Stimulated activated CD8-positive, alpha-beta memory T cell treated with anti-CD3 and anti-CD28 coated beads, Interleukin-15, amount 100 ng/mL, for 4 hours (primary cell): ENCODE measurements at places on chromosomes 4 and X.

- DNase-seq: no peak
Observed at GRCh38 chrX:13649838-13650237, 3.1 kb upstream of the TCEANC start.

GRCh38 chr4:156976147-156976546, 4.5 kb upstream of the PDGFC start:
- DNase-seq: no peak

DNA sequence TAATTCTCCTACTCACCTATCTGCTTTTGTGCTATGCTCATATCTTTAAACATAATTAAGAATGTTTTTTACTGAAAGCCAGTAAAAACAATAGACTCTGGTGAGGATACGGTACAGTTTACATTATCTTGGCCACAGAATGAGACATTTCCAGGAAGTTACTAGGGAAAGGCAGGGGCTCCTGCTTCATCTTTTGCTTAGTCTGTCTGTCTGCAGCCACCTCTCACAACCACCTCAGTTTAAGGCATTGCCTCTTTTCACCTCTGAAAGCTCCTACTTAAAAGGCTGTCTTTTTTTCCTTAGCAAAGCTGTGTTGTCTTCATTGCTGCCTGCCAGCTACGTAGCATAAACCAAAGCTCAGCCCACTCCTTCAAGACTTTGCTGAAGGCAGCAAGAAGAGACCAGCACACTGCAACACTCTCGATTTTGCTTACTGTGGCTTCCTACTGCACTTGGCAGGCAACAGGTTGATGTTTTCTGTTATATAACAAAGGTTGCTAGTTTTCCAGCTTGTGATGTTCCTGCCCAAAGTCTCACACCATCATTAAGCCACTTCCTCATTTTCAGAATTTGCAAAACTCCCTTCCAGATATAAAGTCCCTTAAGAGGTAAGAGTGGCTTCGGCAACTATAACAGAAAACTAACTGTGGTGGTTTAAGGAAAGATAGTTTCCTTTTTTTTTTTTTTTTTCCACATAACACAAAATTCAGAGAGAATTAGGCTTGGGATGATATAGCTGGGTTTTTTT, 432.9 kb downstream of the GRXCR1 start:
- no peak for DNase-seq

DNA sequence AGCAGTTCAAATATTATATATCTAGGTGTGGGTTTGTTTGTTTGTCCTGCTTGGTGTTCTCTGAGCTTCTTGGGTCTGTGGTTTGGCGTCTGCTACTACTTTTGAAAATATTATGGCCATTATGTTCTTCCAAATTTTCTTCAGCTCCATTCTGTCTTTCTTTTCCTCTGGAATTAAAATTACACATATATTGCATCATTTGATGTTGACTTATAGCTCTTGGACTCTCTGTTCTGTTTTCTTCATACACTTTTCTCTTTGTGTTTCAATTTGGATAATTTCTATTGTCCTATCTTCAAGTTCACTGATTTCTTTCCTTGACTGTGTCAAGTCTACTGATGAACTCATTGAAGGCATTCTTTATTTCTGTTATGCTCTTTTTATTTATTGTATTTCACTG, 65.2 kb upstream of the ZNF81 start:
- no peak for DNase-seq

GRCh38 chr4:99998062-99998867, 48.2 kb upstream of the H2AZ1 start:
- no peak for DNase-seq

GRCh38 chr4:56183344-56183959, 203.8 kb downstream of the AASDH start:
- DNase-seq: no peak

DNA sequence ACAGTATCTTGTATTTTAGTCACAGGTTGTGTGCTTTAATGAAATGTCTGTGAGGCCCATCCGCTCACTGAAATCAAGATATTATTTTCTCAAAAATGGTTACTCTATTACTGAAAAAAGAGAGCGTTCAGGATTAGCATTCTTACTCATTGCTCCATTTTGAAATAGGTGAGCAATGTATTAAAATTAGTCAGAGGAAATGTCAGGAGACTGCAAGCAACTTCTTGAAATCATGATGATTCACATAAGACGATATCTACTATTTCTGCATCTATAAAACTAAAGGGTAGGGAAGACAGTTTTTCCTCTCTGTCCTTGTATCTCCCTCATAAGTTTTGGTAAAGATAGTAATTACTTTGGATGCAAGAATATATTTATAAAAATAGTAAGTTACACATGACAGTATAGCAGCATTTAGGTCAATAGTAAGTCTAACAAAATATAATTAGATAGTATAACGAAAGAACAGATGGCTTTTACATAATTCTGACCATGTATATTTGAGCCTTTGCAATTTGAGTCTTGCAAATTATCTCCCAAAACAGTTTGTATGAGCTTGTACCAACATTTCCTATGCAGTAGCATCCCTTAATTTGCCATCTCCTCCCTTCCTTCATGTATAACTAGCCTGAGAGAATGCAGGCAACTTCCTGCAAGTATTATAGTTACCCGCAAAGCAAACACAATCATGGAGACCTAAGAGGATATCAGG, 937.8 kb downstream of the PCDH7 start:
- no peak for DNase-seq

DNA sequence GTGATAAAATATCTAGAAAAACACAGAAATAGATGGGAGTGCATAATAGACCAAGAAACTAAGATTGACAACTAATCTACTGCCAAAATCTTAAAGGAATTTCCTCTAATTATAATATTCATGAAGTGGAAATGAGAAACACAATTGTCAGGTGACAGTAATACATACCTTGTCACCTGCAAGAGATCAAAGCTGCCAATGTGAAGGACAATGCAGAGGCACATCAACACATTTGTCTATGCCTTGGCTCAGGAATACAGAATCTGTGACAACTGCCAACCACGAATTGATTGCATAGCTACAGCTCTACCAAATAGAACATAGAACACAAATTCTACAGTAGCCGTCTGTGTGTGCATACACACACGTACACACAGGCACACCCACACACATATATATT, 295.7 kb downstream of the PPARGC1A start:
- no peak for DNase-seq

DNA sequence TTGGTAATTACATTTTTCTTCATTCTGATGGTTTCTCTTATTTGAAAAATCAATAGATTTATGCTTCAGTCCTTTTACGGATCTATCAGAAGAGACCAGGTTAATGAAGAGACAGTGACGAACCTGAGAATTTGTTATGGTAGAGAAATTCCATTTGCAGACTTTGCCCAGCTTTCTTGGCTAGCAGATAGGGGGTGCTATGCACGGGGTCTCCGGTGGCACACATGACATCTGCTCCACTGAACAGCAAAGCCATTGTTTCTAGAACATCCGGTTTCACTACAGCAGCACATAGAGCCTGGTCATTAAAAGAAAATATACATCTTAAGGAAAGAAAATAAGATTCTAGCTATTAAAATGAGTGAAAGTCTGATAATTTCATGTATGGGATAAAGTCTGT, 85.1 kb downstream of the ARAP2 start:
- DNase-seq: no peak

DNA sequence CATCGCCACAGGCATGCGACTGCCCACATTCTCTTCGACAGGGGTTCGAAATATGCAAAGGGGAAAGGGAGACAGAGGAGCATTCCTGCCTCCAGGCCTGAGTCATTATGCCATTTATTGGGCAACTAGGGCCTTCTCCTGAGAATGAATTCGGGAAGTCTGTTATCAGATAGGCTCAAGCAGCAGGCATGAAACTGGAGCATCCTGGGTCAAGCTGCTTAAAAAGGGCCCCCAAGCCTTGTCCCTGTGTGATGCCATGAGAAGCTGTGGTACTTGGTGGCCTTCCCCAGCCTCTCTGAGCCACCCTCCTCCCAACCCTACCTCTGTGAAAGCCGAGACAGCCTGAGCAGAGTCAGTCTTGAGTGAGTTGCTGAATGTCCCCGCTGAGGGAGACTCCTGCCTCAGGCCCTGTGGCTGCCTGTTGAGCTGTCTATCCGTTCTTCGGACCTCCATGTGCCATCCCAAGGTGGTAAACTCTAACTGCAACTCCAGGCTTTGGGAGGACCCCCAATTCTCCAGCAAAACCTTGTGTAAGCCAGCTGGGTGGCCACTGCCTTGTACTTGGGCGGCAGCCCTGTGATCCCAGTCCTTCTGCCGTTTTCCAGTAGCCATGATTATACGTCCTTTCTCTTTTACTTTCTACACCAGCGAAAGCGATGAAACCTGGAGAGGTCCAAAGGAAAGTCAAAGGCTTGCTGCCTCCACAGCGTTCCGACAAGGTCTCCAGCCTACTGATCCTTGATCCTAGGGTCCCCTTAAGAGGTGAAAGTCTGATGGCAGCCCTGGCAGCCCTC, 37.7 kb downstream of the NBDY start:
- no peak for DNase-seq
